Right kidney (tissue), 9 donors: ENCODE measurements at places on chromosomes 4 and X.

- DNase-seq: peak; percentile 59
These were observed 21.9 kb downstream of the ATP2B3 start for GRCh38 chrX:153539171-153539978.

GRCh38 chr4:102316585-102316984 is 28.7 kb downstream of the SLC39A8 start:
- no peak for DNase-seq

- no peak for DNase-seq
These were observed 256.2 kb downstream of the BCOR start for GRCh38 chrX:39841604-39842003.

- DNase-seq: no peak
These were observed 52.9 kb downstream of the CRMP1 start for GRCh38 chr4:5839751-5840674.

DNA sequence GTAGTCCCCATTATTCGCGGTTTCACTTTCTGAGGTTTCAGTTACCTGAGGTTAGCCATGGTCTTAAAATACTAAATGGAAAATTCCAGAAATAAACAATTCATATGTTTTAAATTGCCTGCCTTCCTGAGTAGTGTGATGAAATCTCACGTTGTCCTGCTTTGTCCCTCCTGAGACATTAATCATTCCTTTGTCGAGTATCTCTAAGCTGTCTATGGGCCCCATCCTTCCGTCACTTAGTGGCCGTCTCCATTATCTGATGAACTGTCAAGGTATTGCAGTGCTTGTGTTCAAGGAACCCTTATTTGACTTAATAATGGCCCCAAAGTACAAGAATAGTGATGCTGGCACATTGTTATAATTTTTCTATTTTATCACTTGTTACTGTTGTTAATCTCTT is 94.8 kb downstream of the ADGRL3 start:
- DNase-seq: no peak

GRCh38 chrX:130228871-130229270 is 39.8 kb downstream of the ZNF280C start:
- no peak for DNase-seq

GRCh38 chr4:156963419-156963818 is 8.2 kb downstream of the PDGFC start:
- DNase-seq: no peak

GRCh38 chr4:109052821-109053220 is 249.6 kb downstream of the COL25A1 start:
- DNase-seq: no peak

DNA sequence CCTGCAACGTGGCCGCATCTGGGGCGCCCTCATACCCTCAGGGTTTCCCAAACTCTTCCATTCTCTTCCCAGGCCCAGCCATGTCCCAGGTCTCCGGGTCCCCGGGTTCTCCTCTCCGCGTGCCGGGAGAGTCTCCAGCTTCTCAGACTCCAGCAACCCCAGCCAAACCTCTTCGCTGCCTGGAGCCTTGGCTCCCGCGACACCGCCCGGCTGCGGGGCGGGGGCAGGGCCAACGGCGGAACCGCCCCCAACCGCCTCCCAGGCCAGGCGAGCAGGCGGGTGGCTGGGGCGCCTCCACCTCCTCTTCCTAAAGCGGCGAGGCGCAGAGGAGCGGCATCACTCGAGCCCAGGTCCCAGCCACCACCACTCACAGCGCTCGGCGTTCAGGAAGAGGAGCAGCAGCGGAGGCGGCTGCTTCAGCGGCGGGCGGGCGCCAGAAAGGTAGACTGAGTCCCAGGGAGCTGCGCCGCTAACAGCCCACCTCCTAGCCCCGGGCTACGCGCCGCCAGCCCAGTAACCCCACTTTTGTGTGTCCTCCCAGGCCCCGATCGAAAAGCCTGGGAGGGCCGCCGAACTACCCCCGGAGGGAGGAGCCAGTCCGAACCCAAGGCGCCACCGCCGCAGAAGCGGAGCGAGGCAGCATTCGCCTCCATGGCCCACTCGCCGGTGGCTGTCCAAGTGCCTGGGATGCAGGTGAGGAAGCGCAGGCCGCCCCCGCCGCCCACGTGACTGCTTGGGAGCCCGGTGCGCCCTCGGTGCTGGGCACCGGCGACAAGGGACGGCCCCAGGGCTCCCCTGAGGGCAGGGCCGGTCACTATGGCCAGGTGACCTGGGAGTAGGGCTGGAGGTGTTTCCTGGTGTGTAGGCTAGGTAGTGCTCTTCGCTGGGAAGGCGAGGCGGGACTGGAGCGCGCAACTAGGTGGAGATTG is at the start of gene STK26:
Gene STK26, plus strand, starts transcription at position 336 of the 929 bp plus-strand sequence. Its CDS starts 316 bp downstream, at position 652.
- peak; percentile 68 for DNase-seq

- no peak for DNase-seq
These were observed 4.7 kb upstream of the TBC1D19 start for GRCh38 chr4:26579169-26579568.

DNA sequence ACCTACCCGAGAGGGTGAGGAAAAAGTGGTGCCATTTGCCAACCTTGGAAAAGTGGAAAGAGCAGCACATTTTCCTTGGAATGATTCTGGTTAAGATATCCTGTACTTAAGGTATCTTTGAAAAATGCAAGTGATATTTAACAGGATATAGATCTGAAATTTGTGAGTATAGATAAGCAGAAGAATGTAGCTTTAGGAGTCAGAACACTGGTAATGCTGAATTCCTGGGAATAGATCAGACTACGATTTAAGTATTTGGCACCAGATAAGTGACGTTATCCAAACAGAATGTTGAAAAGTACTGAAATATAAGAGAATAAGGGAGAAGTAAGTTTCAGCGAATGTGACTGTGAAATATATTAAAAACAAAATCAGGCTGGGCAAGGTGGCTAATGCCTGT is 210.1 kb downstream of the PCDH7 start:
- no peak for DNase-seq

GRCh38 chr4:36921476-36922216 is 322.9 kb upstream of the NWD2 start:
- no peak for DNase-seq

- peak; percentile 25 for DNase-seq
These were observed 1.7 kb downstream of the CLCN4 start for GRCh38 chrX:10158279-10159144.

DNA sequence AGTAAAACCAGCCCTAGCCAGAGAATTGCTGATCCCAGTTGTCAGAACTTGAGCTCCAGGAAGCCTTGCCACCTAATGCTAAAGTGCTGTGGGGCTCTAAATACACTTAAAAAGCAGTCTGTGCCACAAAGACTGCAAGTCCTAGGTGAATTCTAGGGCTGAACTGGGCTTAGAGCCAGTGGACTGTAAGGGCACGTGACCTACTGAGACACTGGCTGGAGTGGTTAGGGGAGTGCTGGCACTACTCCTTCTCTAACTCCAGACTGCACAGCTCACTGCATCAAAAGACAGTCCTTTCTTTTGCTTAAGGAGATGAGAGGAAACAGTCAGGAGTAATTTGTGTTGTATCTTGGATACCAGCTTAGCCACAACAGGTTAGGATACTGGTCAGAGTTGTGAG is 1240.2 kb downstream of the FAM133A start:
- no peak for DNase-seq

- no peak for DNase-seq
These were observed 523.9 kb downstream of the ANKRD50 start for GRCh38 chr4:124188595-124188994.

- peak; percentile 75 for DNase-seq
These were observed at the start of gene MAGEE1 for GRCh38 chrX:76427560-76428242. Gene MAGEE1, plus strand, starts transcription at chrX:76427710. Its CDS starts 221 bp downstream, at chrX:76427931.

- no peak for DNase-seq
These were observed 87.2 kb downstream of the IL13RA2 start for GRCh38 chrX:114930227-114930626.

DNA sequence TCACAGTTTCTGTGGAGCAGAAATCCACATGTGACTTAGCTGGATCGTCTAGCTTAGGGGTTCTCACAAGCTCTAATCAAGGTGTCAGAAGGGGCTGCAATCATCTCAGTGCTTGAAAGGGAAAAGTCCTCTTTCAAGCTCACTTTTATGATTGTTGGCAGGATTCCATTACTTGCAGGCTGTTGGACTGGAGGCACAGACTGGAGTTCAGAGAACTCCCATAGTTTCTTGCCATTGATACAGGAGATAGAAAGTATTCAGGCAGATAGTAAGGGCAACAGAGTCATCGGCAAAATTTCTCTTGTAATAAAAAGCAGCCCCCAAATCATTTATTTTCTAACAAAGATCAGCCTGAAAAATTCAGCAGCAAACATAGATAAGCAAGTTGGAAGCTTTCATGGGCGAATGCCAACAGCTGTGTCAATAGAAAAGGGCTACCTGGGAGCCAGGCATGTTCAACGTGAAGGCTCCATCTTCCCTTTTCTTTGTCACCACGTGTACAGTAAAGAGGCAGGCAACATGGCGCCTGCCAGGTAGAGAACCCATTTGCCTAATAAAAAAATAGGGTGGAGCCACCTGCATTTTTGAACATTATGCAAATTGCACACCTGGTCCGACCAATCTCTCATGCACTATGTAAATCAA is 64.4 kb downstream of the CXCL13 start:
- DNase-seq: no peak

- peak; percentile 3 for DNase-seq
These were observed 16.8 kb downstream of the POLR2B start for GRCh38 chr4:56995525-56995924.

- no peak for DNase-seq
These were observed 35.1 kb downstream of the TMLHE start for GRCh38 chrX:155577682-155578081.

DNA sequence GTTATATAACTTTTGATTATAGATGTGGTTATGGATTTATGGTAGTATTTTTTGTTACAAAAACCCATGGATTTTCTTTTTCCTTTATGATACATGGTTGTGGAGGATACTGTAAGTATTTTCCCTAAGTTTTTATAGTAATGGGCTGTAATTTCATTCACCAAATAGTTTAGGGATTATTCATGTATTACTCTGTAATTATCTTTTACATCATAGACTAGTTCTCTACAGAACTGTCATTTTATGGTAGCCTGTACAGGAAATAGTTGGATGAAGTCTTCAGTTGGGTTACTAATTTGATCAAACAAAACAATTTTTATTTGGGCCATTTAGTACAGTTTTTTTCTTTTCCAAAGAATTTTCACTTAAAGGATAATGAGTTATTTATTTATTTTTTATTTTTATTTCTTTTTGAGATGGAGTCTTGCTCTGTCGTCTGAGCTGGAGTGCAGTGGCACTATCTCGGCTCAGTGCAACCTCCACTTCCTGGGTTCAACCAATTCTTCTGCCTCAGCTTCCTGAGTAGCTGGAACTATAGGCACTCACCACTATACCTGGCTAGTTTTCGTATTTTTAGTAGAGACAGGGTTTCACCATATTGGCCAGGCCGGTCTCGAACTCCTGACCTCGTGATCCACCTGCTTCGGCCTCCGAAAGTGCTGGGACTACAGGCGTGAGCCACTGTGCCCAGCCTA is 42.1 kb downstream of the RBPJ start:
- DNase-seq: no peak

GRCh38 chrX:13360146-13360545 is 40.3 kb upstream of the ATXN3L start:
- DNase-seq: no peak

- DNase-seq: peak; percentile 77
These were observed 3.1 kb downstream of the CXXC4 start for GRCh38 chr4:104491481-104492182.

GRCh38 chr4:109412776-109413175 is 20.8 kb upstream of the SEC24B start:
- no peak for DNase-seq

- DNase-seq: no peak
These were observed 5.2 kb upstream of the BMP15 start for GRCh38 chrX:50905334-50905733.

- DNase-seq: no peak
These were observed 449.6 kb downstream of the FSTL5 start for GRCh38 chr4:161714022-161714751.

DNA sequence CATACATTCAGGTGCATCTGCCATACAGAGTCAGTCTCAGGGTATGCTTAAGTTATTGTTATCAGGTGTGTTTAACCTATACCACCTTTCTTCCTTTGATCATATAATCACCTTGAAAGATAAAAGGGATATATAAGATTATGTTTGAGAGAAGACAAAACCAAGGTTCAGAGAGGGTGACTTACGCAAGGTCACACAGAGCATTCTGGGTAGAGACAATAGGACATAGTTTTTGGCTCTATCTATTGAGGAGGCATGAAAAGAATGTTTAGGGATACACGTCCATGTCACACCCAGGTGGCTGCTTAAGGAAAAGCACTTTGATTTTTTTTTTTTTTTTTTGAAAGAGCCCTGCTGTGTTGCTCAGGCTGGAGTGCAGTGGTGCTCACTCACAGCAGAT is 327.1 kb upstream of the RPS6KA3 start:
- DNase-seq: no peak

GRCh38 chrX:2185341-2186082 is 315.3 kb downstream of the DHRSX start:
- no peak for DNase-seq

DNA sequence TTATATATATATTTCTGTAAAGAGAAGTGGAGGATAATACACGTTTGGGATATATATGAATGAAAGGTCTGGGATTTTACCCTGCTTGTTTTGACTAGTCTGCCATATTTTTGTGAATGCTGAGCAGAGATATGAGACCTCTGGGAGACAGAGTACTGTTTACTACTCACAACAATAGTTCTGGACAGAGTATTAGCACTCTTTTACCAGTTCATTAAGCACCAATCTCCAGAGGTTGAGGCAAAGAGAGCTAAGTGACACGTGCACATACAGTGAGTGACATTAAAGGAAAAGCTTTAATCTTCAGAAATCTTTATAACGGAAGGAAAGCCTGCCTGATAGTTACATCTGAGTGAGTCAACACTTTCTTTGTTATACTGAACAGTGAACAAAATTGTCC is 1452.7 kb upstream of the TENM3 start:
- no peak for DNase-seq

DNA sequence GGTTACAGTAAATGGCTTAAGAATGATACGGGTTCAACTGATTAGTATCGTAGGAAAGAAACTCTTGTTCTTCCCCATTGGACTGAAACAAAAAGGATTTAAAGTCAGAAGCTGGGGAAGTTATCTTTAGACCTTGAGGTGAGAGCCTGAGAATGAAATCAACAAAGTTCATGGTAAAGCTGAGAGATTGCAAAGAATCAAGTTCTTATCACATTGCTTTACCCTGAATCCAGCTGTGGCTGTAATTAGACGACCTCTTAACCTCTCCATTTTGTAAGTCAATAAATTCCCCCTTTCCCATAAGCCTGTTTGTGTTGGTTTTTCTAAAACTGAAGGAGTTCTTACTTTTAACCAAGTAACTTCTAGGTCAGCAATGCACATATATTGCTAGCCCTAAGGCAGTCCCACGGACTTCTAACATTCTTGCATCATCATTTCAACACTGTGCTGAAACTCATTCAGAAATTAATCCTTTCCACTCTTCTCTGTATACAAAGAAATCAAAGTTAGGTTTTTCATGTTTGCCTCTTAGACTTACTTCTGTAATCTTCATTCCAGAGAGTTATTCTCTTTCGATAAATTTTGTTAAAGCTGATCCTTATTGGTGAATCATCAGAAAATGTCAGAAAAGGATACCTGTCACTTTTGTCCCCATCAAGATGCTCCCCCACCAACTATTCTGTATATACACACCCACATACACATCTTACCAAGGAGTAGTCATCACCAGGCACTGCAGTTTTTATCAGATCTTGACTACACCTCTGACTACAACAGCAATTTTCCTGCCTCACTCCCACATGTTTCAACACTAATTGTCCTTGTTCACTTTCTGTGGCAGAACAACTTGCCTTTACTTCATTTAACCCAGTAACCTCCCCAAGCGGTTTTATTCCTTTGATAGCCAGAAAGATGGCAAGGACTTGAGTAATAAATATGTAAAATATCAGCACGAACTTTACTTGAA is 77.9 kb upstream of the STK26 start:
- no peak for DNase-seq

GRCh38 chr4:125832161-125832560 is 517.4 kb downstream of the FAT4 start:
- DNase-seq: no peak

- DNase-seq: no peak
These were observed 350.1 kb downstream of the AR start for GRCh38 chrX:67893931-67894330.
